Dermis blood vessel endothelial cell (primary cell): ENCODE measurements at places on chromosomes 2 and 18. TPM values are rescaled to one million over a fixed set of nuclear protein-coding genes. Genes with fewer than 3 reads are reported as not detected.

- peak; percentile 21 for DNase-seq
These were observed 231.7 kb downstream of the KLHL29 start for GRCh38 chr2:23616630-23617029.

DNA sequence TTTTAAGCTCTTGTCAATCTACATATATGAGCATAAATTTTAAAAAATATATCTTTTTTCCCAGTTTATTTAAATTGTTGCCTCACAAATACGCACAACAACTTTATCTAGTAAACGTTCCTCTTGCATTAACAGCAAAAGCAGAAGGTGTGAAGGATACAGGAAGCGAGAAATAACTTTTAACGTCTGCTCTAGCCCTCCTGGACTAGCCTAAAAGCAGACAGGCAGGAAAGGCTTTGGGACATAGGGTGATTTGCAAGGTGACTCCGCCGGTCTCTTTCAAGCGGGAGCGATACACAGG, 434 bp upstream of the DUSP19 start:
- DNase-seq, result no peak

DNA sequence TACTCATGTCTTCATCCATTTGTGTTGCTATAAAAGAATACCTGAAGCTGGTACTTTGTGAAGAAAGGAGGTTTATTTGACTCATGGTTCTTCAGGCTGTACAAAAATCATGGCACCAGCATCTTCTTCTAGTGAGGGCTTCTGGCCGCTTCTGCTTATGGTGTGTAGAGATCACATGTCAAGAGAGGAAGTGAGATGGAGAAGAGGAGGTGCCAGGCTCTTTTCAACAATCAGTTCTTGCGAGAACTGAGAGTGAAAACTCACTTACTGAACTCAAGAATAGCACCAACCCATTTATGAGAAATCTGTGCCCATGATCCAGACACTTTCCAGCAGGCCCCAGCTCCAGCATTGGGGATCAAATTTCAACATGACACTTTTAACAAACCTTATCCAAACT, 30.0 kb upstream of the BARD1 start:
- no peak for DNase-seq

- peak; percentile 88 for DNase-seq
These were observed 61.8 kb upstream of the GPR45 start for GRCh38 chr2:105179469-105180372.

Gene NT5C1B
- total RNA-seq, result not detected in 2 replicates

DNA sequence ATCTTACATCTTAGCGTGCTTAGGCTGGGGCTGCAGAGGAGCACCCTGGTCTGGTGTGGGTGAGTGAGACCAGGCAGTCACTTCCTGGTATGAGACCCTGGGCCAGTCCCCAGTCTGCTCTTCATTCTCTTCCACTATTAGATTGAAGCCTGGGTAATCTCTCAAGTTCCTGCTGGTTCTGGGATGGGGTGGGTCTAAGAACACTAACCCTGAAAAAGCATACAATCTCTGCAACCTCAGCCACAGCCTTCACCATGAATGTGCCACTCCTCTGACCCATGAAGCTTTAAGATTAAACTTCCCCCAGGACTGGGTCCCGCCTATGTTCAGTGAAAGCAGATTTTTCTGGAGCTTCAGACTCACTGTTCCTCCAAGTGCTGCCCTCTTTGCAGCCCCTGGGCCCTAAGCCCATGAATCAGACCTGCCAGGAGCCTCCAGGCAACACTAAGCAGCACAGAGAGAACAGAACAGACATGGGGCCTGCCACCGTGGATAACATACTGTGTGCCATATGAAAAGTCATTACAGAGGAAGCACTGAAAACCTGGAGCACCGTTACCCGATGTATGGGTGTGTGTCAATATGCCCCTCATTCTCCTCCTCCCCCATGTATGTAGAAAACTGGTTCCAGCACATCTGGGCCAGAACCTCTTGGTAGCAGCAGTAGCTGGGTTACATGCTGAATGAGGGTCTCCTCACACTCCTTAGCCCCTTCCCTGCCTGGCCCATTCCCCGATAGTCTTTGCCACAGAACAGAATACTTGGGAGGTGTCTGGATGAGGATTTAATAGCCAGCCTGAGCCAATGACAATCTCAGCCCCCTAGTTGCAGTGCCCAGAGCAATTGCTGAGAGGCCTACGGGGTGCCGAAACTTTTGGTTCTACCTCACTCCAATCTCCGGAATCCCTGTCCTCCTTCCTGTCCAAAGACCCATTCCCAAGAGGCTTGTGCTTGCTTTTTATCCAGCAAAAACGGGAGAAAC, 2.7 kb upstream of the SIX2 start:
- no peak for DNase-seq

Gene ZNF396
- total RNA-seq, result 0.51 and 0.79 TPM in 2 replicates

DNA sequence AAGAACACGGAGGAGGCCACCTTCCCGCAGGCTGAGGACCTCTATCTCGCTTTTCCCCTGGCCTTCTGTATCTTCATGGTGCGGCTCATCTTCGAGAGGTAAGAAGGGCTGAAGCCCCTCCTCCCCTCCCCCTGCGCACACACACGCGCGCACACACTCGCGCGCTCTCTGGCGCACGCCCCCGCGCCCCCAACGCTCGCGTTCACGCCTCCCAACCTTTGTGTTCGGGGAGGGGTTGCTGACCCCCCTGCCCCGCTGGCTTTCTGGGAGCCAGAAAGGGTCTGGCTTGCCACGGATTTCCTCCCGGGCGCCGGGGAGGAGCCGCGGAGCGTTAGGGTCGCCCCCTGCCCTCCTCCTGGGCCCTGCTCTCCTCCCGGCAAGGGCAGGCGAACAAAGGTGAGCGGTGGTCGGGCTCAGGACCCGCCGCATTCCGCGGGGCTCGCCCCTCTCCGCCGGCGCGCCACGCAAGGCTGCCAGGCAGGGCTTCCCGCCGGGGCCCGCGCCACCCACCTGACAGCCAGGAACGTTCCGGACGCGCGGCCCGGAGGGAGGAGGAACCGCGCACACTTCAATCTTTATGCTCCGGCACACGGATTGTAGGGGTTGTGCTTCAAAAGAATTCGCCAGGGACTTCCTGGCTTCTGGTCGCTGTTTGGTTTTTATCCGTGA, 583 bp downstream of the CERS6 start:
- peak; percentile 51 for DNase-seq

GRCh38 chr2:238851026-238851425, 3.1 kb downstream of the TWIST2 start:
- no peak for DNase-seq

GRCh38 chr18:12803069-12803936, 80.7 kb downstream of the PTPN2 start:
- DNase-seq, result no peak

DNA sequence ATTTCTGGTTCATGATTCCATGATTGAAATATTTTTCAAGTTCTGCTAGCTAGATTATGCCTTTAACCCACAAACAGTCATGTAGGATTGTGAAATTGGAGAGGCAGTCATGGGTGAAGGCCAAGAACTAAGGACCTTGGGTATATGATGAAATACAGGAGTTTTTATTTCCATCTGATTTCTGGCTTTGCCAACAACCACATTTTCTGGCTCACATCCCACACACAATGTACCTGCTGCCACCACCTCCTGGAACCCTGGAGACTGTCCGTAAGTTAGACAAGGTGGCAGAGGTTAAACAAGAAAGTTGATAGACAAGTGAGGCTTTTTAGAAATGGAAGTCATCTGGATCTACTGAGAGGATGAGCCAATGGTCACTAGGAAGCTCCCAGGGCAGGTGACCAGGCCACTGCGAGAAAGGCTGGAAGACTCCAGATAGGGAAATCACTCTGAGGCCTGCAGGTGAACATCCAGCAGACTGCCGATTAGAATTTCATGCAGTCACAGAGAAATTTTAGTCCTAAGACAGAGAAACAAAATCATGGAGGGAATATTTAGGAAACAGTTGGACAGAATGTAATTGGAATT, 402.0 kb downstream of the ALK start:
- no peak for DNase-seq

DNA sequence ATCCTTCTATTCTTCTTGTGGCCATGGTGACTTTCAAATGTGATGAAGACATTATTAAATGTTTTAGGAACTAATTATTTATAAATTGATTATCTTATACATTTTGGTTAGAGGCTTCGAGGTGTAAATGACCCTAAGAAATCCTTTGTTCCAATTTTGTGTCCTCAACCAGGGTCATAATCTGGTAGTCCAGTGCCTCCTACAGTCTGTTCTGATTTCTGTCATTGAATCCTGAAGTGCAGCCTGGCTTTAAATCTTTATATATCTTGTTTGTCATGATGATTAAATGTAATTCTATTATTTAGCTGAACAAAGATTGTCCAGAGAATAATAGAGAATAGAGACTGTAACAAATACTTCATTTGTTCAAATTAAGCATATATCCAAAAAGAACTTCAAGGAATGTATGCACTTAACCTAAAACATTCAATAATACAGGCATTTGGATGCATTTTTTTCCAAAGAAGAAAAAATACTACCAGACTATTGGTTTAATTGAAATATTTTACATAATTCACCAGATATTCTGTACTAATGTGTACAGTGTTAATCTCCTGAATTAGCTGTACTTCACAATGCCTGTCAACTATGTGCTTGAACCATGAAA, 89.8 kb downstream of the PRPF40A start:
- DNase-seq, result peak; percentile 73

GRCh38 chr2:45119038-45119437, 109.8 kb upstream of the SIX2 start:
- DNase-seq, result no peak

DNA sequence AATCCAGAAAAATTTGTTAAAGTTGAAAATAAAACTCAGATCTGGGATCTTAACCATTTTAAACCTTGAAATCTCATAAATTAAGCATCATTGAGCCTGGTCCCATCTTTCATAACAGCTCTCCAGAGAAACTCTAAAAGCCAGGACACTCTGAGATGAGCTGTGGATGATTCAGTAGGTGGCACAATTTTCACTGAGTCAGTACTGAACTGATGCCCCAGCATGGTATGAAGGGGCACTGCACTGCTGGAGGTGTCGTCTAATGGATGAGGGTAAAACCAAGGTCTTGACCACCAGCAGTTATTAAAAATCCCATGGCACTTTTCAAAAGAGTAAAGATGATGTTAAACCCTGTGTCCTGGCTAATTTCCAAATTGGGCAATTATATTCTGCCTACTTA, 170.6 kb downstream of the FIGN start:
- DNase-seq, result no peak

- peak; percentile 7 for DNase-seq
These were observed 657 bp downstream of the SGPP2 start for GRCh38 chr2:222424729-222425671.

Gene RAPGEF4
- 30.5 TPM in 2 replicates for total RNA-seq

DNA sequence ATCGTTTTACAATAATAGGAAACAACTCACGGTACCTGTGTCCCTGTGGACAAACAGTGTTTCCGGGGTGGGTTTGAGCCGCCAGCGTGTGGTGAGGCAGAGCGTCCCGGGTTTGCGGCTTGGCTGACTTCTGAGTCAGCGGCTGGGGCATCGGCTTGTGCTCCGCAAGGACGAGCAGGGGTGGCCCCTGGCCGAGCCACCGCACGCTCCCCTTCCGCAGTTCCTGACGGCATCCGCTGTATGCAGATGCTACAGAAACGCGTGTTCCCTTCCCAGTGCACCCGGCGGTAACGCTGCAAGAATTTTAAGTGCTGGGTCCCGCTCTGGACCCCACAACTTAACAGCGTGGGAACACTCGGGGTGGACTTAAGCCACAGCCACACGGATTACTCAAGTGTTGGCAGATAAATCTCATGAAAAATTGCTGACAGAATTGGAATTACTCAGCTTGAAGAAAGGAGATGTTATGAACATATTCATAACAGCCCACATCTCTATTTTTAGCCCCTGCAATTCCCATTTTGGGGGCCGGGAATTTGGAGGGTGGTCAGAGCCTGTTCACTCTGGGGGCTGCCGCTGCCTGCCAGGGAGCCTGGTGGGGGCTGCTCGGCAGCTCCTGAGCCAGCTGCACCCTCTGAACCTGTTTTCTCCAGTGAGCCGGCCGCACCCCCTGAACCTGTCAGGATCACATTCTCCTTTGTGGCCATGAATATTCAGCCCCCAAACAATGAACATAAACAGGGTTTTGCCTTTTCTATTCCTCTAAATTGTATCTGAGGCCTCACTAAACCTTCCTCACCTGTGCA, 12.6 kb upstream of the KCNG2 start:
- no peak for DNase-seq

- DNase-seq, result no peak
These were observed 62.1 kb upstream of the ZNF516 start for GRCh38 chr18:76557026-76557575.

DNA sequence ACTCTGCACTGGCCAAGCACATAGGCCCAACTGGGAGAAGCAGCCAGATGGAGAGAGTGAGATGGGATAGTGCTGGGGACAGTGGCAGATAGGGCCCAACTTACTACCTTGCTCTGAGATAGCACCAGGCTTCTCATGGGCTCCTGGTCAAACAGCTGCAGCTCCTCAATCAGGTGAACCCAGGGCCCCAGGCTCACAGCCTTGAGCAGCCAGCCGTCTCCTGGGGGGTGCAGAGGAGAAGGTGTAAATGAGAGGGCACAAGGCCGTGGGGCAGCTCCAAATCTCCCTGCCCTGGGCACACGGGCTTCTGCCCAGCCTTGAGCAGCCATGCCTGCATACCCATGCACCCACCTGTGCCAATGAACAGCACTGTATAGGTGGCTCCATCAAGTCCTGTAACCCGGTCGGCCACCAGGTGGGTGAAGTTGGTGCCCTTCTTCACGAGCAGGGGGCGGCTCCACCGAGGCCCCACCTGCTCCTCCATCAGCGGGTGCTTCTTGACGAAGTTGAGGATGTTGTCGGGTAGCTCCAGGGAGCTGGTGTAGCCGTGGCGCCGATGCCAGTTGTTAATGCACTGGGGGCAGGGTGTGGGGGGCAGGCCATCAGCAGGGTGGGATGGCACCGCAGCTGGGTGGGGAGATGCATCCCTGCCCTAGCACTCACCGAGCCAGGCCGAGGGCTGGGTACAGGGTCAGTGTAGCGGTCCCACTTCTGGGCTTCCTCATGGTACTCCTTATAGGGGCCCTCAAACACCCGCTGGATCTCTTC, 5.9 kb upstream of the ANKRD39 start:
- no peak for DNase-seq

- DNase-seq, result no peak
These were observed 583.0 kb downstream of the THSD7B start for GRCh38 chr2:137348301-137348700.

GRCh38 chr2:84846041-84846663, 34.7 kb downstream of the TRABD2A start:
- no peak for DNase-seq

DNA sequence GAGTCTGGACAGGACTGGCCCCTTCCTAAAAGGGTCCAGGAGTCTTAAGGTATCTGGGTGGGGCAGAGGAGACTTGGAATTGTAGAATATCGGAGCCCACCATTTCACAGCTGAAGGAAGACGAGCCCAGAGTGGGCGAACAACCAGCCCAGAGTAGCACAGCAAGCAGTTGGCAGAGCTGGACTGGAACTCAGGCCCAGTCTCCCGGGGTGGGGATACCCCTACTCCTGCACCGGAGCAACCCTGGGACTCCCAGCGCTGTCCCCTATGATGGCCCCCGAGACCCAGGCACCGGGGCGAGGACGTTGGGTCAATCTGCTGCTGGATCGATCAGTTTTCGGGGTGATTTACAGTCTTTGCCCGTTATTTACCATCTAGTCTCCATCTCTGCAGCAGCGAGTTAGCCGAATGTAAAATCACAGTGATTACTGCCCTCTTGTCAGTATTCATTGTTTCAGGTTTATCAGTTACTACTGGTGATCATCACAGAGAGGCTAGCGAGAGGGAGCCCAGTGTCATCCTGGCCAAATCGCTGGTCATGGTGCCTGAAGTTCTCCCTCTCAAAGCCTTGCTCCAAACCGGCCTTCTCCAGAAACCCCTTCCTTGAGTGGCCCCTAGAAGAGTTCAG, 75.3 kb downstream of the SMAD7 start:
- no peak for DNase-seq

- no peak for DNase-seq
These were observed 9.7 kb downstream of the TRAPPC12 start for GRCh38 chr2:3389193-3389592.
